T-helper 22 cell (primary cell): ENCODE measurements at places on chromosomes 1 and 21.

GRCh38 chr21:41671859-41672542 is 94.9 kb downstream of the RIPK4 start:
- no peak for DNase-seq

GRCh38 chr1:77018761-77019160 is 151.5 kb downstream of the ST6GALNAC5 start:
- DNase-seq, result no peak

DNA sequence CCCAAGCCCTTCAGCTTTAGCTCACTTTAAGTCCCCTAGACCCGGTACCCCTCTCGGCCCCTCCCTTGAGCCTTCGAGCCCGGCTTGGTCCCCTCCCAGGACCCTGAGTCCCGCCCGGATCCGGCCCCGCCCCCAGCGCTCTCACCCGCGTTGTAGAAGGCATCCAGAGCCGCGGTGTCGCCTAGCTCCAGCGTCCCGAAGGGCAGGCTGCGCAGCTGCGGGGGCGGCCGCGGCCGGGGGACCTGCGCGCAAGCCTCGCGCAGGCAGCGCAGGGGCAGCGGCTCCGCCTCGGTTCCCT is 699 bp downstream of the MAP3K6 start:
- peak; percentile 60 for DNase-seq

GRCh38 chr1:38045401-38046332 is 926 bp downstream of the POU3F1 start:
- DNase-seq, result no peak

GRCh38 chr1:175405766-175406165 is 213.2 kb upstream of the KIAA0040 start:
- DNase-seq, result no peak

DNA sequence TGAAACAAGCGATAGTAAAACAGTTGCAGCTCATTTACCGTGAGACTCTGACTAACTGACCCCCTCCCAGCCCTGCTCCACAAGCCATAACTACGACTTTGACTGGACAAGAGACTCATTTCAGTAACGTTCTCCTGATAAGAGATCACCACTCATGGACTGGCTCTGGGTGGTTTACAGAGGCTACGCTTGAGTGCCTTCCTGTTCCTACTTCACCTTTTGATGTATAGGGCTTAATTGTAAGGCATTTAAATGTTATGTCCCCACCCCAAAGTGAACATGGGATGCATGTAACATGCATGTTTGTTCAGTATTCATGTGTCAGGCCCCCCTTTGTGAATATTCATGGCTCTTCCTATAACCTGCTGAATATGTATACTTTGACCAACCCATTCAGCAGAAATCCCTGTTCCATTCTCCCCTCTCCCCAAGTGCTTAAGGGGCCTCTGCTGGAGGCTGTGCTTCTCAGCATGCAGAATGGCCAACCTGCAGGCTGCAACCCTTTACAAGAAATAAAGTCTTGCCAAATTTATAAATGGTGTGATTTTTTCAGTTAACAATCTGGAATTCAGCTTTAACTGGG is 50.7 kb upstream of the SPOCD1 start:
- no peak for DNase-seq

GRCh38 chr1:206895837-206896242 is 1.4 kb upstream of the IL24 start:
- DNase-seq, result no peak

DNA sequence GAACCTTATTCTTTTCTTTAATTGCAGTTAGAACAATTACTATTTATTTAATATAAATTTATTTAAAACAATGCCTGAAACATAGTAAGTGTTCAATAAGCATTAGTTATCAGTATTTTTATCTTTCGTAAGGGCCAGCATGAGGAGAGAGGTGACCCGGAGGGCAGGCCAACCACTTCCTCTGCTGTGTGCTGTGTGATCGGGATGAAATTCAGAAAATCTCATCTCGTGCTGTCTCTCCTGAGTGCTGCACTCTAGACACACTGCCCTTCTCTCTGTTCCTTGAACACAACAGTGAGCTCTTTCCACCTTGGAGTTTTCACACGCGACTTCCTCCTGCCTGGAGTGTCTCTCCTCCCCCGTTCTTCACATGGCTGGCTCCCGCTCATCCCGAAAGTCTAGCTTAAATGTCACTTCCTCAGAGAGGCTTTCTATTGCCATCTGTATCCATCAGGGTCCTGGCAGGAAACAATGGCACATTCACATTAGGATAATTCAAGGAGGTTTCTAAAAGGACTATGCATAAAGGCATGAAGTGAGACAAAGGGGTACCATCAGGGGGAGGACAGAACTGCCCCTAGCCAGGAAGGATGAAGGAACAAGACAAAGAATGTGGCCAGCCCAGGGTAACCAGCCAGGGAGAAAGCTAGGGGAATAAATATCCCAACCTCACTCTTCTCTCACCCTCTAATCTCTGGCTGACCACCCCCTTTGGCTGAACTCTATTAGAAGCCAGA is 142.6 kb upstream of the GJB5 start:
- DNase-seq, result no peak

DNA sequence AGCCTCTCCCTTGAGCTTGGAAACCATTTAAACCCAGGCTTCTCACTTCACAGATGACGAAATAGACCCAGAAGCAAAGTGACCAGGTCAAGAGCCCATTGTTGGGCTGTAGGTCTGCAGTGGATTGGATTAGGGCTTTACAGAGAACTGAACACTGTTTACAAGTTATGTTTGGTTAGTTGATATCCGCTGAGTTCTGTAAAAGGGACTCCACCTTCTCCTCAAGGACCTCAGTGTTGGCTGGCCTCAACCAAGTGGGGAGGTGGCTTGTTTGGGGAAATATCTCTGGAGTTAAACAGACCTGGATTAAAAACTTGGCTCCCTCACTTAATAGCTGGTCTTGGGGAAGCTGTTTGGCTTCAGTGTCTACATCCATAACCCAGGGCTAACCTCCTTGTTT is 88.1 kb downstream of the UCK2 start:
- DNase-seq, result no peak

GRCh38 chr1:44405798-44406736 is 1.0 kb downstream of the RNF220 start:
- DNase-seq, result no peak

DNA sequence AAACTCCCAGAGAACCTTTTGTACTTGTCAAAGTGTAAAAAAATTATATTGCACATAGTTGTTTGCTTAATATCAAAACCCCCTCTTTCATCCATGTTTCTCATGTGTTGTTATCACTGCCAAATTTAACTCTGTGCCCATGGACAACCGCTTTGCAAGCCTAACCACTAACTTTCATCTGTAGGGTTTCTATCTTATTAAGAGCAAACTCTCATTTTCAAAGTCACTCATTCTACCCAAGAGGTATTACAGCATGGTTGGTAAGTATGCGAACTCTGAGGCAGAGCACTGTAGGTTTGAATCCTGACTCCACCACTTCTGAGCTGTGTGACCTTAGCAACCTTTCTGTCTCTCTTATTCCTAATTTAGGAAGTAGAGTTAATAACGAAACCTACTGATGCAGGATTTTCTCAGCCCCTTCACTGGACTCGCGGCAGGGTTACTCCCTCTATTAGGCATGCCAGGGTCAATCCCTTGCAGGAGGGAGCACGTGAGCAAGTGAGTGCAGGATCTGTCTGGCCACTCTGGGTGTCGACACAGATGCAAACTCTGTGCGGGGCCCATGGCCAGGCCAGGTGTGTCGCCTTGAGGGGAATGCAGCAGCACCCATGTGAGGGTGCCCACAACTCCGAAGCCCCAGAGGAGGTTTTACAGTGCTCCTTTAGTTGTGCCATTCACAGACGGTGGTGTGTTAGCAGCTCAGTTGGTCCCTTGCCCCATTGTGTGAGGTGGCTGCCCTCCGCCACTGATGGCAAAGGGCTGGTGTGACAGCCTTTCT is 361.5 kb upstream of the ADGRL2 start:
- DNase-seq, result no peak

DNA sequence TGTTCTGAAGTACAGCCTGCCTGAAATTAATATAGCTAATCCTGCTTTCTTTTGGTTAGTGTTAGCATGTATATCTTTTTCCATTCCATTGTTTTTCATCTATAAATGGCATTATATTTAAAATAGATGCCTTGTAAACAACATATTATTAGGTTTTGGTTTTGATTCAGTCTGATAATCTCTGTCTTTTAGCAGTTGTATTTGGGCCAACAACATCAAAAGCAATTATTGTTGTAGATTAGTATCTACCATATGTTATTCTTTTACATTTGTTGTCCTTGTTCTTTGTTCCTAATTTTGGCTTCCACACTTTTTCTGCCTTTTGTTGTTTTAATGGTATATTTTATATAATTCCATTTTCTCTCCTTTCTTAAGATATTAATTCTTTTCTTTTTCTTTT is 678.2 kb upstream of the PRMT6 start:
- no peak for DNase-seq

DNA sequence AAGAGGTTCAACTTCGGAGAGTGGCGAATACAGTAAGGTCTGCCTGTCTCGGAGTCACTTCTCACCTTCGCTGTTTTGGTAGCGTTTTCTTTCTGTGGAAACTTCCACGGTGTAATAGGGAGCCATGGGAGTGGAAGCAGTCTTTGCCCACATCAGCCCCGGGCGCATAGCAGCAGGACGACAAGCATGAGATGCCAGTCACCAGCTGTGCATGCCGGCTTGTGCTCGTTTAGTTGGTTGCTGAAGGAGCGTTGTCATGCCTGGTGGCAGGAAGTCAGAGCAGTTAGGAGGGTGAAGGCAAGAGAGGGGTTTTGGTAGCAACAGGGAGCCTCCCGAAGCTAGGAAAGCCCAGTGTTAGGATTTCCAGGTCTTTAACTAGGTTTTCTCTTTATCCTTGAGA is 58.8 kb downstream of the MRPS6 start:
- no peak for DNase-seq

GRCh38 chr1:55640708-55641473 is 425.7 kb upstream of the USP24 start:
- no peak for DNase-seq

- no peak for DNase-seq
Observed at GRCh38 chr1:212607206-212607912, 1.2 kb upstream of the ATF3 start.

DNA sequence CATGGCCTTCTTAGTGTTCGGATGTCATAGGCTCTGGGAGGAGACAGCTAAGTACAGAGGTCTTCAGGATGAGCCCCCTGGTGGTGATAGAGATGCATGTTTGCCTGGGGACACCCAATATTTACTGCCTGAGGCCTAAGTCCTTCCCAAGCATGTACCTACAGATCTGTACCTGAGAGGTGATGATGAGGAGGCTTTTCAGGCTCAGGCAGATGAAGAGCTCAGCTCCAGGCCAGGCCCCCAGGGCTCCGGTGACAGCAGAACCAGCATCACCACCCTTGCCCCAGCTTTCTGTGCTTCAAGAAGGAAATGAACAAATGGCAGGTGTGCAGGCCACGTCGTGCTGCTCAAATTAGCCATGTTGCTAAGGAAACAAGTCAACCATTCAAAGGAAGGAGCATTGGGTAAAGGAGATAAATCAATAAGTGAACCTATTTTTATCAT is 21.1 kb downstream of the CACNA1E start:
- no peak for DNase-seq

- no peak for DNase-seq
Observed at GRCh38 chr1:183194527-183195141, 8.6 kb downstream of the LAMC2 start.

DNA sequence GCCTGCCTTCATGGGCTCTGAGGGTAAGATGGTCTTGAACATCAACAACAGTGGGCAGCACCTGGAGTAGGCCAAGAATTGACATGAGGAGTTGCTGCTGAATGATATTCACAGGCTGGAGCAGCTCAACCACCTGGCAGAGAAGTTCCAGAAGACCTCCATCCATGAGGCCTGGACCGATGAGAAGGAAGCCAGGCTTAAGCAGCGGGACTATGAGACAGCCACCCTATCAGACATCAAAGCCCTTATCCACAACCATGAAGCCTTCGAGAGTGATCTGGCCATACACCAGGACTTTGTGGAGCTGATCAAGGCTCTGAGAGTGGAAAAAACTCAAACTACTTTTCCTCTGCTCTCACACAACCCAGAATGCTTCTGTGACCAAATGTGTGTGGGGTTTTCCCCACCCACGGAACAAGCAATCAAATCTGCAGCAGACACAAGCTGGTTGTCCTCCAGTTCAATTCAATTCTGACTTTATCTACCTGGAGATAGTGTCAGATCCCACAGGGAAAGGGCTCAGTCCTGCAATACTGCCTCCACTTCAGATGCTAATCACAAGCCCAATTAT is 12.1 kb upstream of the EPHA10 start:
- no peak for DNase-seq

- no peak for DNase-seq
Observed at GRCh38 chr1:234848972-234849649, 239.1 kb upstream of the IRF2BP2 start.

GRCh38 chr1:69946935-69947334 is 258.4 kb downstream of the LRRC40 start:
- no peak for DNase-seq

DNA sequence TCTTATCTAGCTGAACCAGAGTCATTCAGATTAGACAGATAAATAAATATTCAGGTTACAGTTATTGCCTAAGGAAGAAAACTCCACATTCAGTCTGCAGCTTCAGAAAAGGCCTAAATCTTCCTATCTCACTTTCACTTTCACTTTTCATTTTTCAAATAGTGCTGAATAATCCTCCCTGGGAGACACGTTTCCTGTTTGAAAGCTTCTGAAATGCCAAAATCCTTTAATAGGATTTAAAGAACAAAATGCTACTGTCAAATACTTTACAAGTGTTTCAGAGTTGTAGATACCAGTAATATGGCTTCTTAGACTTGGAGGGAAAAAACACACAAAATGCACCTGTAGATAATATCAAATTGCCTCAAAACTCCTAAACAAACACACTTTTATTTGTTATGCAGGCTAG is 3.9 kb downstream of the PSMB2 start:
- no peak for DNase-seq

- no peak for DNase-seq
Observed at GRCh38 chr1:114458237-114458777, 52.7 kb downstream of the TRIM33 start.

DNA sequence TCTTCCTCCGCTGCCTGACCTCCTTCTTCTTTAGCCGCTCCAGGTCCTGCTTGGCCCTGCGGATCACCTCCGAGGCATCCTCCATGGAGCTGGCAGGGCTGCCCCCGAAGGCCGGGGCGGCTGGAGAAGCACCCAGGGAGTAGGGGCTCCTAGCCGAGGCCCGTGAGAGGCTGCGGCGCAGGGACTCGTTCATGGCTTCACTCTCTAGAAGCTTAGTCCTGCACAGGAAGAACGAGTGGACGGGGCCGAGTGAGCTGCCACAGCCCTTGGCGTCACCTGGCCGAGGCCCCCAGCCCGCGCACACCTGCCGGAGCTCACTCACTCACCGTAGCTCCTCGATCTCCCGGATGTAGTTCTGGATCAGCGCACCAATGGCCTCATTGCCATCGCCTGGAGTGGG is 23.1 kb downstream of the KIF21B start:
- DNase-seq, result no peak

DNA sequence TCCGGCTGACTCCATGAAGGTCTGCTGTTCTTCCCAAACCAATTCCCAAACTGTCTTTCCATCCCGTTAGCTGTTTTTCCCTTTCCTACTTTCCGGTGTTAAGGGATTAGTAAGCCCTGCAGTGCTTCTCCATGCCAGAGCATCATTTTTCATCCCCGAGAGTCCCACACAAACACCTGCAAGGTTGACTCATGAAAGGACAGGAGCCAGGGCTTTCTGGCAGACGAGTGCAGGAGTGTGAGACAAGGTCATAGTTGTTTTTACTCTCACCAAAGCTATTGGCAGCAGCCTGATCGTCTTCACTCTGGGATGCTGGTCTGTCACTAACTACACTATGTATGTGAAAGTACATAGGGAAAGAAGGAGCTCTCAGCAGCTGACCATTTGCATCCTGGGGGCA is 10.2 kb upstream of the BECN2 start:
- no peak for DNase-seq

- no peak for DNase-seq
Observed at GRCh38 chr1:150887018-150887417, at the start of gene CTXND2. Gene CTXND2, plus strand, starts transcription at chr1:150887136. Its CDS starts 25,179 bp downstream, at chr1:150912315.

- DNase-seq, result no peak
Observed at GRCh38 chr1:203159844-203160243, 15.8 kb downstream of the MYBPH start.
